Eye (tissue), 1 donor: ENCODE measurements at places on chromosomes 1 and 21.

DNA sequence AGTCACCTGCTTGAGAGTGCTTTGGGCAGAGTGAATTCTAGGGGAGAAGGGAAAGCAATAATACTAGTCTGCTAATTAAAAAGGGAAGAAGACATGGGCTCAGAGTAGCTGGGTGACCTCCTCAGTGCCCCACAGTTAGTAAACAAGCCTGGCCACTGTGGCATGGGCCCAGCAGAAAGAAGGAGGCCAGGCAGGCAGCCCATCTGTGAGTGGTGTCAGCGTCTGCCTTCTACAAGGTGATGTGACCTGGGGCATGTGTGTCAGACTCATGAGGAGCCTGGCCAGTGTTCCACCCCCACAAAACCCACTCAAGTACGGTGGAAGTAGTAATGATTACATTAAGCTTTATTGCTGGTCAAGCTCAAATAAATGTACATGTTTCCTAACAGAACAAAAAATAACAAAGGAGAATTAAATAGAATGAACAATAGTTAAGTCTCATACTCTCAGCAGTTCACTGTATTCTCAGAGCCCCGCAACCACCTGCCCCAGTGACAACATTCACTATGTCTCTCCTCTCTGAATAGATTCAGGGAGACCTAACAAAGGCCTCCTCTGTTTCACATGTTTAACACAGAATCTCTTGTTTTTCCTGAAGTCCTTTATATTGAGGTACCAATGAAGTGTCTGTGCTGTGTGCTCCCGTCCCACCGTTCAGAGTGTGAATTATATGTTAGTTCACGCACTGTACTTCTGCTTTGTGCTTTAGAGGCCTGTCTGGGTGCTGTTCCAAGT, 32.5 kb downstream of the SLC22A15 start:
- peak; percentile 8 for DNase-seq

GRCh38 chr1:225654277-225654597, 1.3 kb upstream of the ENAH start:
- no peak for DNase-seq

- DNase-seq, result no peak
Observed at GRCh38 chr1:174584071-174584470, 136.3 kb downstream of the GPR52 start.

DNA sequence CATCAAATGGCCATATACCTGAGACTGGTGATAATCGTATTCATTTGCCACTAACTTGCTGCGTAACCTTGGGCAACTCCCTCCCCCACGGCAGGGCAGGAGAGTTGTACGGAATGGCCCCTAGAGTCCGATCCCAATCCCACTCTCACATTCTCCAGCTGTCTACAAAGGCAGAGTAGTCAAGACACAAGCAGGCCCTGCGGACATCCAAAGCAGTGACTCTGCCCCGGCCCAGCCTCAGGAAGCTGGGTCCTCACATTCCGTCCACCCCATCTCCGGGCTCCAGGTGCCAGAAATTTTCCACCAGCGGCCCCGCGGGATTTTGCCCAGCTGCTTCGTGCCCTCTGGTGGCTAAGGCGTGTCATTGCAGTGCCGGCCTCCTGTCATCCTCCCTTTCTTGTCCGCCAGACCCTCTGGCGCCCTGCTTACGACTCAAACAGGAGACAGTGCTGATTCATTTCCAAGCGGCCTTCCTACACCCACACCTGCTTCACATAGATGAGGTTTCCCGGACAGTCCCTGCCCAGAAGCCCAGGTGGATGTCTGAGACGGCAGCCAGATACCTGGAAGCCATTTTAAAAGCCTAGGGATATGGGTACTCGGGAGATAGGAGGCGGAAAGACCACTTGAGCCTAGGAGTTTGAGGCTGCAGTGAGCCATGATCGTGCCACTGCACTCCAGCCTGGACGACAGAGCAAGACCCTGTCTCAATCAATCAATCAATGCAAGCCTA, 2.9 kb upstream of the S100A2 start:
- peak; percentile 97 for DNase-seq

DNA sequence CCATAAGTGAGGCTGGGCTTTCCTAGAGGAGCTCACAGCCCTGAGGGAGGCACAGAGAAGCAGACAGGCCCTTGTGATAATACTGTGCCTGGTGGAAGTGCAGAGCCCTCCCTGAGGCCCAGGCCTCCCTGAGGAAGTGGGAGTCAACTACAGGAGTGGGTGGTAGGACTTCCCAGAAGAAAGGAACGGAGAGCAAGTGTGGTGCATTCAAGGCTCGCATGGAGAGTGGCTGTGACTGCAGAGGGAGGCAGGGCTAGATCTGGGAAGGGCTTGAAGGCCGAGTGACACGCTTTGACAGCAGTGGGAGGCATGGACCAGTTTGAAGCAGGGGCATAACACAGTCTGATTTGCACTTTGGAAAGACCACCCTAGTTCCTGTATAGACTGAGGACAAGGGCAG, 37.3 kb downstream of the AZIN2 start:
- DNase-seq, result no peak

DNA sequence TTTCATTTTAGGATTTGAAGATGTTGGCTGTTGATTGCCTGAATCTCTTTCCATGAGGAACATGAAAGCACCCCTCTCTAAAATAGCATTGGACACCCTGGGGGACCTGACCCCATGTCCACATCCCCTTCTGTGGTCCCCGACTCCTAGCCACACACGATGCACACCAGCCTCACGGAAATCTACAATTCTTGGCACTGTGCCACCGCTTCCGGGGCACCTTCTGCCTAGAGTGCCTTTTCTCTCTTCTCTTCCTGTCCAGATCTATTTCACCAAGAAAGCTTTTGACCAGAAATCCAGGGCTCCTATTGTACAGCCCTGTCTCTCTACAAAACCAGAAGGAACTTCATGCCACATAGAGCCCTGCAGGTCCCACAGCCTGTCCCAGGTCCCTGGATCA, 50.3 kb downstream of the MYSM1 start:
- DNase-seq, result no peak

DNA sequence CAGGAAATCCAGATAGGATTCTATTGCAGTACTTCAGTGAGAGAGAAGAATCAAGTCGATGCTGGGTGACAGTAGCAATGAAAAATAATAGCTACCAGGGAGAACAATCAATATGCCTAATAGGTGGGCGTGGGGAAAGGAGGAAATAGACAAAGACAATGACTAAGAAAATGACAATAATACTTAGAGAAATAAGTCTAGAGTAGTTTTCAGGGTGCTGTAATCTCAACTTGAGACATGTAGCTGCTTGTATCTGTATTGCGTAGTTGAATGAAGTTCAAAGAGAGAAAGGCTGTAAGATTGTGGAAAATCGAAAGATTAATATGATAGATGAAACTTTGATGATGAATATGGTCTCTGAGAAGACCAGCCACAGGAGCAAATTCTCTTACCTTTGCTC, 2.6 kb downstream of the STXBP3 start:
- no peak for DNase-seq

- peak; percentile 81 for DNase-seq
Observed at GRCh38 chr1:156104065-156104810, 10.3 kb upstream of the LMNA start.

DNA sequence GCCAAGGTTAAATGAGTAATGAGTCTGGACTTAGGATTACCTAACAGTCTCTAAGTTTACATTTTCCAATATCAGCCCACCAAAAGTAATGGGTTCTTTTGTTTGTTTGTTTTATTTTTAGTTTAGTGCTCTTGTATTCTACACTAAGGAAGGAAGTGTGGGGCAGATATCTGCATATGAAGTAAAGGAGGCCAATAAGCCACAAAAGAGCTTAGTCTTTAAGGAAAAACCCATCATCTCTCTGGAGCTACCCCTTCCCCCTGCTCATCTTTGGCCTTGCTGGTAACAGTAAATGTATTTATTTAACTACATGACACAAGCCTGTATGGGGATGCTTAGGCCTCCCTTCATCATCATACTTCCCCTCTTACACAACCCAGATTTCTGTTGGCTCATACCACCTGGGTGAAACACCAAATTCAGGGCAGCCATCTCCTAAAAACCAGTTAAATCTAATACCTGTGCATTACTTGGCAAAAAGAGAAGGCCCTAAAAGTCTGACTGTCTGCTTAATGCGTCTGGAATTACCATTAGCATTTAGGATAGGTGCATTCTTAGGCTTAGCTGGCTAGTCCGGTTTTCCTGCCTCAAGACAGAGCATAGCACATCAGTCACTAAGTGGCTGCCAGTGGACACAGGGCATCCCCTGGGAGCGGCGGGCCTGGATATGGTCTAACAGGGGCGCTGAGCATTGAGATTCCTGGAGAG, 96.8 kb upstream of the ADGRL2 start:
- DNase-seq, result no peak

DNA sequence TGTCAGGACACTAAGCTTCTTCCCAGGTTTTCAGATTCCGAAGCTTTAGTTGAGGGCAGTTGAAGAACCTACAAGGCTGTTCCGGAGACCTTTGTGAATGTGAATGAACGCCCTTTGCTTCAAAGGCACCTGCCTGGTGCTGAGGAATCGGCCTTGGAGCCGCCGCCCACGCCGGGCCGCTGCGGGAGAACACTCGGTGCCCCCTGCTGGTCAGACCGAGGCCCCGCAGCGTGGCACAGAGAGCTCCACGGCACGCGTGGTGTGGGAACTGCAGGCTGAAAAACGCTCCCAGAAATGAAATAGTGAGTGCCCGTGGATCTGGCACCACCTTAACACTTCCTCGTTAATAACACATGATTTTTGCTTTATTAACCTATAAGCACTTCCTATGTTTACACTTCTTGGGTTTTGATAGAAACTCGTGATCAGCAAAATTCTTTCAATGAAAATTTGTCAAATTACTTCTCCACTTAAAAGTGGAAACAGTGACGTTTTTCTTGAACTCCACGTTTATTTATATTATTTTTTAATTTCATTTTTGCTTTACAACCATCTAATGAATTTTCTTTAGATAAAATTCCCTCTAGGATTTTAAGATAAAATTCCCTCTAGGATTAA, 460.6 kb downstream of the DSCAM start:
- DNase-seq, result peak; percentile 60
